ENCODE measurements at places on chromosomes 6 and 20. TPM values are rescaled to one million over a fixed set of nuclear protein-coding genes. Genes with fewer than 3 reads are reported as not detected.
A peak's percentile ranks its signal among the peaks of the same experiment; 100 is the strongest.

PCIF1 gene
- 39.8 TPM for total RNA-seq

SOX4 gene
- total RNA-seq, result 5.1 TPM

MEI4 gene
- 0.51 TPM for total RNA-seq

TJAP1 gene
- total RNA-seq, result 15.8 TPM

PSORS1C1 gene
- total RNA-seq, result 1.5 TPM

PROKR2 gene
- not detected for total RNA-seq

SLC22A2 gene
- total RNA-seq, result not detected

GLYATL3 gene
- total RNA-seq, result not detected

IL17A gene
- total RNA-seq, result not detected

PRSS16 gene
- not detected for total RNA-seq

JAG1 gene
- 30.9 TPM for total RNA-seq

METTL24 gene
- 1.5 TPM for total RNA-seq

CD40 gene
- total RNA-seq, result 14.9 TPM

DNA sequence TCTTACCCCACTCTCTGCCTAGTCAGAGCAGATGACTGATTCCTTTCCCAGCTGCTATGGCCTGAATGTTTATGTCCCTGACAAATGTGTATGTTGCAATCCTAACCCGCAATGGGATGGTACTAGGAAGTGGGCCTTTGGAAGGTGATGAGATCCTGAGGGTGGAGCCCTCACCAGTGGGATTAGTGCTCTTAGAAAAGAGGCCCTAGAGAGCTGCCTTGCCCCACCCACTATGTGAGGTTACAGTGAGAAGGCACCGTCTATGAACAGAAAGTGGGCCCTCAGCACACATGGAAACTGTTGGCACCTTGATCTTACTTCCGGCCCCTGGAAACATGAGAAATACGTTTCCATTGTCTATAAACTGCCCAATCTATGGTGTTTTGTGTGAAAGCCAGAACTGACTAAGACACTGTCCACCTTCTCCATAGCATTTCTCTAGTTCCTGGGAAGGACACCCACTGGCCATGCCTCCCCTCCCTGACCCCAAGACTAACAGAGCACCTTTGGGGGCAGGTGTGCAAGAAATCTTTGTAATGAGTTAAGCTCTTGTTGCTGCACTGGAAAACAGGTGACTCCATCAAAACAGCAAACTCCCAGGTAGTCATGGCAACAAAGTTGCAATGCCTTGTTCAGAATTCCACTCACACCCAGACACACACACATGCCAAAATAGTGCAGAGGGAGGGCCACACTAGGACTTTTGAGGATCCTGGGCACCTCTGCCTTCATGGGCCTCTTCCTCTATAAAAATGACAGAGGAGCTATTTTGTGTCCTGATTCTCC is 16.2 kb downstream of the GABRR2 start:
- no peak overlapping the region for H3K27ac ChIP-seq
- no peak for DNase-seq
- H3K27me3 ChIP-seq, result no peaks in the 10 kb centered on the region

GRCh38 chr6:140062043-140063020 is 687.9 kb upstream of the CITED2 start:
- H3K27me3 ChIP-seq, result no peaks in the 10 kb centered on the region
- H3K36me3 ChIP-seq, result no peaks in the 10 kb centered on the region
- H3K27ac ChIP-seq, result peak overlapping the region; percentile 57
- DNase-seq, result peak; percentile 71
- H3K4me3 ChIP-seq, result no peak overlapping the region

- H3K4me1 ChIP-seq, result no peaks in the 10 kb centered on the region
- no peaks in the 10 kb centered on the region for H3K36me3 ChIP-seq
- H3K27me3 ChIP-seq, result no peaks in the 10 kb centered on the region
- no peak overlapping the region for H3K4me3 ChIP-seq
- no peak overlapping the region for H3K27ac ChIP-seq
Observed at GRCh38 chr6:107668743-107669474, 155.2 kb downstream of the SCML4 start.

DNA sequence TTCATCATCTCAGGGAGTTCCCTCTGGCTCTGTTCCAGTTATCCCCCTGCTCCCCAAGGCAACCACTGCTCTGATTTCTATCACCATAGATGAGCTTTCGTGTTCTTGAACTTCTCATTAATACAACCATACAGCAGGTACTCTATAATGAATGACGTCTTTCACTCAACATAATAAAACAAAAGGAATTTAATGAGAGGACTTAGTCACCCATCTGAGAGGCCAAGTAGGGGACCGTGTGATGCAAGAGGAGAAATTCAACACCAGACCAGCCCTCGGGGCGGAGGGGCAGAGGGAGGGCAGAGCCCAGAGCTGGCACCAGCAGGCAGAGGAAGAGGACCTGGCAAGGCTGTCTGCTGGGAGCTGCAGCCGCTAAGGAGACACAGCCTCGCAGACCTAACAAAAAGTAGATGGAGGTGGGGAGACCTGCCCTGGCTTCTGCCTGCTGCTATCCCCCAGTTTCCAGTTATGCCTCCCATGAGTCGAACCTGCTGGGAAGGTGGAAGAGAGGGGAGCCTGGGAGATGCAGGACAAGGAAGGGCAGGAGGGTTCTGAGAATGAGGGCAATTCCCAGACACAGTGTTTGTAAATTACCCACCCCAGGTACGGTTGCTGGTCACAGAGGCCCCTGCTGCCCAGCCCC is 13.8 kb downstream of the CCN5 start:
- H3K27ac ChIP-seq, result peak overlapping the region; percentile 82
- no peaks in the 10 kb centered on the region for H3K27me3 ChIP-seq
- H3K4me1 ChIP-seq, result no peaks in the 10 kb centered on the region
- peak; percentile 82 for DNase-seq
- H3K36me3 ChIP-seq, result no peaks in the 10 kb centered on the region

DNA sequence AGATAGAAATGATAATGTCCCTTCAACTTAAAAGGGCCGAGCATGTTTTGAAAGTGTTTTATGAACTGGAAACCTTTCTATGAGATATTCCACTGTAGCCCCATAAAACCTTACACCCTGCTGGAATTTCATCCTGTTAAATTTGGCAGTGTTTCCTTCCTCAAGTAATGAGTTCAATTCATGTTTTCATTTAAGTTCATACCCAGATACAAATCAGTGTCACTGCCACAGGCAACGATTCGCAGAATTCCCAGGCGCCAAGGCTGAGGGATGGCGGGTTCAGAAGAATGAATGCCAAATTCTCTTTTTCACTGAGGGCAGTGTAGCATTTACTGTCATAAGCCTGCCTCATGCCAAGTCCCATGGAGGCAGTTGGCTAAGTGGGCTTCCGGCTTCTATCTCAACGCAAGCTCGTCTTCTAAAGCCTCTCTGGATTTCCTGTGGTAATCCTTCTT is 511.8 kb upstream of the ID4 start:
- DNase-seq, result no peak
- no peaks in the 10 kb centered on the region for H3K36me3 ChIP-seq
- no peaks in the 10 kb centered on the region for H3K27me3 ChIP-seq
- no peaks in the 10 kb centered on the region for H3K4me1 ChIP-seq
- no peak overlapping the region for H3K27ac ChIP-seq
- no peak overlapping the region for H3K4me3 ChIP-seq

DNA sequence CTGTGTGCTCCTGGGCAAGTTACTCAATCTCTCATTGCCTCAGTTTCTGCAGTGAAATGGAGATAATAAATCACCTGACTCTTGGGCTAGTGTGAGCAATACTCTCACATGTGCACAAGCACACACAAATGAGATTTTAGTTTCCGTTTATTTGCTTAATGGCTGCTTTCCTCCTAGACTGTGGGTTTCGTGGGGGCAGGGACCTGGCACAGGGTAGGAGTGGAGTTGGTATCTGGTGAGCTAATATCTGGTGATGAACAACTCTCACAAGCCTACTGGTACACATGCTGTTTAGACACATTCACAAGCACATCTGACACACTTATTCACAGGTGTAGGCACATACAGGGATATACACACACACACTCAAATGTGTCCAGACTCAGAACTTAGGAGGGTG is 73.8 kb downstream of the TOX2 start:
- H3K36me3 ChIP-seq, result no peaks in the 10 kb centered on the region
- no peaks in the 10 kb centered on the region for H3K27me3 ChIP-seq
- DNase-seq, result peak; percentile 30
- H3K27ac ChIP-seq, result no peak overlapping the region
- H3K4me3 ChIP-seq, result no peak overlapping the region
- H3K4me1 ChIP-seq, result no peaks in the 10 kb centered on the region

DNA sequence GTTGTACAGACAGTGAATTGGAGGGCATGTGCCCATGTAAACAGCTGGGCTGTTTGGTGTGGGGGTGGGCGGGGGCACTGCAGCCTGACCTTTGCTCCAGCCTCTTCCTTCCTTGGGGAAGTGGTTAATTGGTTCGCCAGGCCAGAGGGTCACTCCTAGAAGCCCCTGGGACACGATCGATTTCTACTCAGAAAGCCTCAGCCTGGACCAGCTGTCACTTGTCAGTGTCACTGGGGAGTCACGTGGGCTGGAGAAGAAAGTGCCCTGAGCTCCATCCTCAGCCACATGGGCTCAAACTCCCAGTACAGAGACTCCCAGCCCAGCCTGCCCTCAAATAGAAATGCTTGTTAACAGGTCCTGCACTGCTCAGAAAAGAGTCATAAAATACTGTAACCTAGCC is 423.8 kb upstream of the SULF2 start:
- H3K36me3 ChIP-seq, result no peaks in the 10 kb centered on the region
- no peak overlapping the region for H3K27ac ChIP-seq
- H3K4me3 ChIP-seq, result no peak overlapping the region
- H3K4me1 ChIP-seq, result no peaks in the 10 kb centered on the region
- DNase-seq, result no peak

- H3K36me3 ChIP-seq, result no peaks in the 10 kb centered on the region
- no peak for DNase-seq
- H3K27me3 ChIP-seq, result no peaks in the 10 kb centered on the region
- H3K4me3 ChIP-seq, result no peak overlapping the region
Observed at GRCh38 chr20:44730441-44730840, 15.2 kb upstream of the KCNK15 start.

DNA sequence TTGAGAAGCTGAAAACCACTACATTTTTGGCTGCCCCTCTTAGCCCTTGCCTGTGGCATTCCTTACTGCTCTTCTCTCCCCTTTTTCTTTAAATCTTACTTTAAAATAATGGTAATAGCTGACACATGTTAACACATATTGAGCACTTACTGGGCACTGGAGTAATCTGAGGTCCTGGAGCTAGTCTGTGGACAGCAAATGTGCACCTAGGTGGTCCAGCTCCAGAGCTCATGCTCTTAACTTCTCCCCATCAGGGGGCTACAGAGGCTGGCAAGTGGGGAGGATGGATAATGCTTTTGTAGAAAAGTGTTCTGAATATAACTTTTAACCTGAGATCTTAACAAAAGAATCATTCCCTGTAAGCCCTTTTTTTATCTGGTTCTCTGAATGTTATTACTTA is 74.8 kb downstream of the ADGRB3 start:
- H3K4me3 ChIP-seq, result no peak overlapping the region
- H3K27me3 ChIP-seq, result no peaks in the 10 kb centered on the region
- no peaks in the 10 kb centered on the region for H3K4me1 ChIP-seq

DNA sequence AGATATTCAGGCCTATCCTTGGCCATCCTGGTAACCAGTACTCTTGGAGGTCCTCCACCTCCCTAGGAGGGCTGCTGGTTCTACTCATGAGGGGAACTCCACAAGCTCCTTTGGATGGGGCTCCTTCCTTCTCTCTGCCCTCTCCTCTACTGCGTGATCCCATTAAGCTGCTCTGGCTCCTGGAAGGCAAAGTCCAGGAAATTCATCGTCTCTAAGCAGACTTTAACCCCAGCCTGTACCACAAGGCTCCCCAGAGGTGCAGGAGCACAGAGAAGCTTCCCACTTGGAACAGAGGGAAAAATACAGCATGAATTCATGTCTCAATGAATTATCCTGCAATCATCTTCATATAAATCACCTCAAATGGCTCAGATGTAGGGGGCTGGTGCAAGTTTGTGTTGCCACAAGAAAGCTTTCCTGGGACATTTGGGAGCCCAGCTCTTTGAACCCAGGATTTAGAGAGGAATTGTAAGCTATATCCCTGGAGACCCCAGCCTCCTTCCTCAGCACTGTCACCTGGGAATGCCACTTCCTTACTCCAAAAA is 355.4 kb downstream of the CDC5L start:
- DNase-seq, result no peak
- no peaks in the 10 kb centered on the region for H3K4me1 ChIP-seq
- H3K27me3 ChIP-seq, result no peaks in the 10 kb centered on the region
- H3K27ac ChIP-seq, result no peak overlapping the region

GRCh38 chr6:111988926-111989325 is 65.0 kb upstream of the CCN6 start:
- no peak for DNase-seq
- no peaks in the 10 kb centered on the region for H3K36me3 ChIP-seq

DNA sequence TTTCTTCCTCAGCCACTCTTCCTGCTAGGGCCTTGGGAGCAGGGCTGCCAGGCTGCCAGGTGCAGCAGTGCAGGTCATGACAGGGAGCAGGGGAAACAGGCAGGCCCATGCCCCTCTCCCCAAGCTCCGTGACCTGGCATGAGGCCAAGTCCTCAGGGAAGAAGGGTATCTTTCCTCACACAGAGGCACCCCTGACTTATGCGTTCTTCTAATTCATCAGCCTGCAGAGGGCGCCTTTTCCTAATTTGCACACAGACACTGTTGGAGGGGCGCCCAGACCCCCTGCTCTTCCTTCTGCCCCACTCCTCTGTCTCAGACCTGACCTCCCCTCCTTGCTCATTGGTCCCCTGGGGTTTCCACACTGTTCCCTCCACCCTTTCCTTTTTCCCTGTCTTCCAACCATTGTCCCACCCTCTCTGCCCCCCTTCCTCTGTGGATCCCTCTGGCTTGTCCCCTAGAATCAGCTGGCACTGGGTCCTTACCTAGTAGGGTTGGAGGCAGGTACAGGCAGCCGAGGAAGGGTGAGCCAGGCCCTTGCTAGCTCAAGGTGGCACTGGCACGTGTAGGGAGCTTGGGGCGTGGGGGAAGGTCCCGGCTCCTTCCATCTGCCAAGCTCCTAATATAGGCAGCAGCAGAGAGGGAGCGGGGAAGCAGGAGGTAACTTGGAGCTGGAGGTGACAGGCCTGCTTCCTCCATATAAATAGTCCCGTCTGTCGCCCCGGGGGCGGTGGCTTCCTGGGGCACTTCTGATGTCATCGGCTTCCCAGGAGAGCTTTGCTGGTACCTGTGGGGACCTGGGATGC is 154.9 kb upstream of the MLN start:
- H3K4me1 ChIP-seq, result no peaks in the 10 kb centered on the region
- no peak overlapping the region for H3K4me3 ChIP-seq

DNA sequence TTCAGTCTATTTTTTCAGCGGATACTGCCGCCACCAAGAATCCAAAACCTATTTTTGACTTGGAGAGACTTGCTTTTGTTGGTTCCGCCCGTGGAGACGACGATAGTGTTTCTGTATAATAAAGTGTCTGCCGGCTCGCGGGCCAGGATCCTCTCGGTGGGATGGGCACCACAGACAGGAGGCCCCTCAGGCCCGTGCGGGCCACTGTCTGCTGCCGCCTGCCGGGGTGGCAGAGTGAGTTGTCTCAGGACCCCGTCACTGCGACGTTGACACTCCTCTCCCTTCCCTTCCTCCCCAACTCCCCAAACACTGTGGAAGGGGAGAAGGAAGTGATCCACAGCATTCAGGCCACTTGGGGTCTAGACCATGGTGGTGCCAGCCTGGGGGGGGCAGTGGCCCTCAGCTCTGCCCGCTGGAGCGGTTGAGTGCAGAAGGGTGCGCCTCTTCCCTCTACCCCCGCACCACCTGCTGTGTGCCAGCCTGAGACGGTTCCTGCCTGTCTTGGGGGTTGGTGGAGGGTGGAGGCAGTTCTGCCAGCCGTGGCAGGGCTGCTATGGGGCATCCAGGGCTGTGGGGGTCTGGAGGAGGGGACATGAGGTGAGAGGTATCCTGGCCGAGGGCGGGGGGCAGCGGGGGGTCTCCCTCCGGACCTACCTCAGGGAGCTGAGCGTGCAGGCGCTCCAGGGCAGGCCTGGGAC is 17.5 kb downstream of the RBM38 start:
- no peaks in the 10 kb centered on the region for H3K4me1 ChIP-seq
- no peak for DNase-seq
- no peak overlapping the region for H3K4me3 ChIP-seq
- peaks cover 54% of the 10 kb centered on the region for H3K36me3 ChIP-seq
- H3K27me3 ChIP-seq, result no peaks in the 10 kb centered on the region
